Neural progenitor cell (in vitro differentiated cells): ENCODE measurements at places on chromosomes 13 and 19.

- no peak for DNase-seq
Observed at GRCh38 chr13:44232774-44233173, 140.8 kb upstream of the SERP2 start.

GRCh38 chr13:71964491-71965100, 97.6 kb upstream of the DACH1 start:
- no peak for DNase-seq

DNA sequence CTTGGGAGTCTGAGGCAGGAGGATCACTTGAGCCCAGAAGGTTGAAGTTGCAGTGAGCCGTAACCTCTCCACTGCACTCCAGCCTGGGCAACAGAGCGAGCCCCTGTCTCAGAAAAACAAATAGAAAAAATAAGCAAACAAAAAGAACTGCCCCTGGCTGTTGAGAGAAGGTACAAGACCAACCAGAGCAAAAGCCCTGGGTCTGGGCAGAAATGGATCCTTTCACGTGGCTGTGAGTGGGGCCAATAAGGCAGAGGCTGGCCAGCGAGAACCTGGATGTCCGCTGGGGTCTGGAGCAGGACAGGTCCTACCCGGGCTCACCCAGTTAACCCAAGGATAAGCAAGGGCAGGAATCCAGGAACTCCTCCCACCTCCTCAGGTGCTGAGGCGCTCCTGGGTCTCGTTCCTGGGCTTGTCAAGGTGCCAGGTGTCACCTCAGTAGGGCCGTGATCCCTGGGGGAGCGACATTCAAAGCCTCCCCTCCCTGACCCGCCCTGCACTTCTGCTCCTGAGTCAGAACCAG, 4.7 kb upstream of the SLC5A5 start:
- DNase-seq = no peak

DNA sequence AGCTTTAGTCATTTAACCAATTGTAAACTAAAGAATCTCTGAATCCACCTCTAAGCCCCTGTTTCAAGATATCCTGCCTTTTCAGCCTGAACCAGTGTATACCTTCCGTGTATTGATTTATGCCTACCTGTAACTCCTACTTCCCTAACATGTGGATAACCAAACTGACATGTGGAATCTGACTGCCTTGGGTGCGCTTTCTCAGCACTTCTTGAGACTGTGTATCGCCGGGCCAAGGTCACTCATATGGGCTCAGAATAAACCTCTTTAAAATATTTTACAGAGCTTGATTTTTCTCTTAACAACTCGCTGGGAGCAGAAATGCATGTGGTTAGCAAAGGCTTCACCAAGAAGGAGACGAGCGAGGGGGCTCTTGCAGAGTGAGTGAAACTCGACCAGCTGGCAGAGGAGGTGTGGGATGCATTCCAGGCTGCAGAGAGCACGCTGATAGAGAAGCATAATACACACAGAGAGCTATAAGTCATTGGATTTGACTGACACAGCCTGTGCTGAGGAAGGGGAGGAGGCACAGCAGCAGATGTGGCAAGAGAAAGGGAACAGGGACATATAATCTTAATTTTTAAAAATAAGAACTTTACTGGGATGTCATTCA, 268.2 kb upstream of the MAB21L1 start:
- DNase-seq = no peak
